ENCODE measurements at places on chromosomes 2 and 18.

- no peak for DNase-seq
These were observed 1027.9 kb upstream of the FAM98A start for GRCh38 chr2:34627003-34627402.

GRCh38 chr2:12486205-12487118 is 230.3 kb upstream of the TRIB2 start:
- no peak for DNase-seq

DNA sequence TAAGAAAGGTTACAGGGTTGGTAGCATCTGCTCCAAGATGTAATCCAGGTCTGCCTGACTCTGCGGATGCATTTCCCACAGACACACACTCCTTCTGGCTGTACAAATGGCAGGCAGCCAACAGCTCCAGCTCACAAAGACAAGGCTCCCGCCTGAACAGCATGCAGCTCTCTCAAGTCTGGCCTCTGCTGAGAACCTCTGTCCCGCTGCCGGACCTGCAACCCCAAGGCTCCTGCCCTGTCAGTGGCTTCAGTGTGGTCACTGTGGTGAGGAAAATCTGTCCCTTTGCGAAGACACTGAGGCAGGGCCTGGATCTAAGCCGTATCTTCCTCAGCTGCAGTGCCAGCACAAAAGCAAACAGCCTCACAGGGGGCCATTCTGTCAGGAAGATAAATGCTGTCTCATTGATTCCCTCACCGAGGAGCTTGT is 469.3 kb upstream of the MEX3C start:
- peak; percentile 77 for DNase-seq

DNA sequence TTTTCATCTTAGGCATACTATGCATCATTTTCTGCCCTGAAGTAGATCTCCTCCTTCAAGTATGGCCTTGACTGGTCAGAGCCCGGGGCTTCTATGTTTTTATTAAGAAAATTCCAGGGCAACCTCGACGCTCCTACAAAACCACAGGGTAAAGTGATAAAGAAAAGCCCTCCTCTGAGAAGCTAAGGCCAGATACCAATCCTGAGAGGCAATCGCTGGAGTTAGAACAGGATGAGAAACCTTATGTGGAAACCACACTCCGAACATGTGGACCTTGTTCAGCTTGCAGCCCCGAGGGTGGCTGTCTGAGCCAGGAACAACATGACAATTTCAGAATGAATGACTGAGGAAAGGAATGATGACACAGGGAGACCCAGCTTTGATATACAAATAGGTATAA is 35.6 kb downstream of the RMC1 start:
- DNase-seq: no peak

DNA sequence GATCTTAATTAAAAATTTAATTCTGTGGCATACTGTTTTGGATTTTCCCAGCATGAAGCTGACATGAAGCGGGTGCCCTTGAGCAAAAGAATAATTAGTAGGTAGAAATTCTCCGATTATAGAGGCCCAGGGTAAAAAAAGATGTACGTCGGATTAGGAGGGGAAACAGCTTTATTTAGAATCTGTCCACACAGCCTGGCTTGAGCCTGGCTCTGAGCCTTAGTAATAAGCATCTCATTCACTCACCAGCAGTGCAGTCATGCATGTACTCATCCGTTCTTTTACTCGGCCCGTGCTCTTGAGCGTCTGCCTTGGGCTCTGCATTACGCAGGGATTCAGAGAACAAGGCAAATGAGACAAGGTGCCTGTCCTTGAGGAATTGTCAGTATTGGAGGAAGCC is 219.3 kb downstream of the AGAP1 start:
- DNase-seq: no peak

DNA sequence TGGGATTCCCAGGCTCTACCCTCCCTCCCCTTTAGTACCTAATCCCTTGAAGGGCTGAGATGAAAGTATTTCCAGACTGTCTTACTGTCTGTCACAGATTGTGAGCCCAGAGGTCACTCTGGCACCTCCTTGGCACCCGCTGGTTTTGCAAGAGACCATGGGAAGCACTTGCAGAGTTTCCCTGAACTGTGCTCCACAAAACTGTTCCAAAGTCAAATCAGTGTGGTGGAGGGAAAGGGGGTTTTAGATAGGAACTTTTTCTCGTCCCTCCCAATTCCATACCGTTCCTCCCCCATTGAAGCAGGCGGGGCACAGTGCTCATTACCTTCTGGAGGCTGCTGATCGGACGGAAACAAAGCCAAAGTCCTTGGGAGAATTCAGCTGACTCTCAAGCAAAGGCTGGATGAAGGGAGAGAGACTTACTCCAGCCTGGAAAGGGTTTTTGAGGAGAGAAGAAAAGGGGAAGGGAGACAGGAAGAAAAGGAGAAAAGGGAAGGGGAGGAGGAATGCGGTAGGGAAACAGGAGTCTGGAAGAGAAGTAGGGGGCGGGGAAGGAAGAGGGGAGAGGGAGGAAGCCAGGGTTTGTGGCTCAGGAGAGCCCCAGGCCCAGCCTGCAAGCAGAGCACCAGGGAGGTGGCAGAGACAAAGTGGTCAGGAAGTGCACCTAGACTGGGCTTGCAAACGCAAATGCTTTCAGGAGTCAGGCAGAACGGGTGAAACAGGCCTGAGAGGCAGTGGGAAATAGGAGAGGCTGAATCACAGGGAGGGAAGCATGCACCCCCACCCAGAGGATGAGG is 88.4 kb upstream of the SP3 start:
- no peak for DNase-seq

DNA sequence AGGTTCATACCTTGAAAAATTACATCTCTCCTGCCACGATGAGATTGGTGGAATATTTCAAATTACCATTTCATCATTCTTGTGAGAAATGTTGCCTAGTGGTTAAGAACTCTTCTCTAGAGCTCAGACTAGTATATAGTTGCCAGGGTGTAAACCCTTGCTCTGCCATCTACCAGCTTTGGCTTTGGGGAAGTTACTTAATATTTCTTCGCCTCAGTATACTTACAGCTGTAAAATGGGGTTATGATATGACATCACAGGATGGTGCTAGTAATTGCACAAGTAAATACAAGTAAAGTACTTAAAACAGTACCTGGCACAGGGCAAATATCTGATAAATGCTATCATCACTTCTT is 1.5 kb downstream of the SPOPL start:
- DNase-seq: no peak

DNA sequence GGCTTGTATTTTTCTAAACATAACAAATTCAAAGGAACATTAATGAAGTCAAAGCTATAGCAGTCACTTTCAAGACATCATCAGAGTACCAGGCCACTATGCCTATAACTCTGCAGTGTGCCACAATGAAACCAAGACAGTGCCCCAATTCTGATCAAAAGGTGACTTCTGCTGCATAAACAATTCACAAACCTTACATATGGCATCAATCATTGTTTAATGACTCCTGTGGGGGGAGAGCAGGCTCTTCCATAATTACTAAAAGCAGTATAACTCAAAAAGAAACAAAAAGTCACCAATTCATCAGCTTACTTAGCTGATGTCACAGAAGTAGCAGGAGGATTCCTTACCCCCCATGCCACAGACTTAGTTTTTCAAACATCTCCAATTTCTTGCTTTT is 15.5 kb downstream of the LPIN2 start:
- DNase-seq: no peak

GRCh38 chr2:213640738-213641425 is 356.6 kb downstream of the SPAG16 start:
- DNase-seq: peak; percentile 22

DNA sequence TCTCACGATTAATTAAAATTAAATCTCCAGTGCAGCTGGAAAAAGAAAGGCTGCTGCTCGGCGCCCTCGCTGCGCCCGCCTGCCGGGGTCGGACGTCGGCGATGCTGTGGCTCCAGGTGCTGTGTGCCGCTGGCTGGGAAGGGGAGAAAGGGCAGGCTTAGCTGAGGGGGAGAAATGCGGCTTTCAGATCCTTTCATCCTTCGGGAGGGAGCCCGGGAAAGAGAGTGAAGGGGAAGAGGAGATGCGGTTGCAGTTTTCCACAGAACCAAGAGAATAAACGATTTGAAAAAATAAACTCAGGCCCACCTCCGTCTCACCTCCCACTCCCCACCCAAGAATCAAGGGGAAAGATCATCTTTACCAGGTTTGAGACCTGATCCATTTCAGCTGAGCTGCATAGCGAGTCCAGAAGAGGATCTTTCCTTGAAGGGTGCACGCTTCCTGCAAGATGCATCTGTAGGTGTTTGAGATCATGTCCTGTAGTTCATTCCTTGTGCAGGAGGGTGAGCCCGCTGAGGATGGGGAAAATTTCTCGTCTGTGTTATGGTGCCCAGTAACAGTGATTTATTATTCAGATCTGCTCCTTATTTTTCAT is 495 bp downstream of the TMEM169 start:
- no peak for DNase-seq

DNA sequence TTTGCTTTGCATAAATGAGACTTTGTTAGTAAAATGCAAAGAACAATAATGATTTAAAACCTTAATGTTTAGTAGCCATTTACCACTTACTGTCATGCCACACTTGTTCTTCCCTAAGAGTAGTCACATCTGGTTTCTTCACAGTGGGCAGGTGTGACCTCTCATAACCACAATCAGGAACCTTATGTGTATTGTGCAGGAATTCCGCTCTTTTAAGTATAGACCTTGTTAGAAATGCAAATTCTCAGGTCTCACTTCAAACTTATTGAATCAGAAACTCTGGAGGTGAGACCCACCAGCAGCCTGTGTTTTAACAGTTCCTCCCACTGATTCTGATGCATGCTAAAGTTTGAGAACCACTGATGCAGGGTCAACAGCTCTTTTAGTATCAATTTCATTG is 518.8 kb upstream of the MEX3C start:
- no peak for DNase-seq

DNA sequence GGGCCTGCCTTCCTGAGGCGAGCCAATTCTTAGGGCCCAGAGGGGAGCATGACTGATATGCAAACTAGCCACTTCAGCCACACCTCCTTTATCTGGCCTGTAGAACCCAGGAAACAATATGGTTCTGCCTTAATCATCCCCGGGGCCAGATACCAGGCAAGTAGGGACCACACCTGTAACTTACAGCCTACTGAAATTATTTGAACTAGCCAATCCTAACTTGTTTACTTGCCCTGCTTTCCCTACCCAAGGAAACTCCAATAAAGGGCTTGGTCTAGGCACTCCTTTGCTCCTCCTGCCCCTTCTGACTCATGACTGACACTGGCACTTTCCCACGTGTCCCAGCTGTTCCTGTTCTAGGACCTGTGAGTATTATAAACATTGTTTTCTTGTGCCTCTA is 57.6 kb downstream of the MYOM1 start:
- DNase-seq: no peak

- DNase-seq: no peak
These were observed 80.1 kb downstream of the SDC1 start for GRCh38 chr2:20144861-20145260.

DNA sequence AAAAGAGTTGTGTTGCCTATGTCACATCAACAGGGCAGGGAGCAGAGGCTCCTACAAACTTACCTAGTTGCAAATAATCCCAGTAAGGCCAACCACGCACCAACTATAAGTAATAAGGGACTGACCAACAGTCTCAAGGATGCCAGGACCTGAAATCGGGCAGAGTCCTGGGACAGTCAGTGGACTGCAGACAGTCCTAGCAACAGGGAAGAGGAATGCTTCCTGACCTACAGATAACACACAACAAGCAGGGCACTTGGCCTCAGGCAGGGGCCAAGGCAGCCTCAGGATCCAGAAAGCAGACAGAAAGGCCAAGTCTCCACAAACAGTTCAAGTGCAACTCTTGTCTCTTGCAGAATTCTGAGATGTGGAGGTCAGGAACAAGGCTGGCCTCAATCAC is 56.2 kb downstream of the GALNT14 start:
- no peak for DNase-seq

- no peak for DNase-seq
These were observed 57.4 kb downstream of the STK39 start for GRCh38 chr2:168189835-168190569.

DNA sequence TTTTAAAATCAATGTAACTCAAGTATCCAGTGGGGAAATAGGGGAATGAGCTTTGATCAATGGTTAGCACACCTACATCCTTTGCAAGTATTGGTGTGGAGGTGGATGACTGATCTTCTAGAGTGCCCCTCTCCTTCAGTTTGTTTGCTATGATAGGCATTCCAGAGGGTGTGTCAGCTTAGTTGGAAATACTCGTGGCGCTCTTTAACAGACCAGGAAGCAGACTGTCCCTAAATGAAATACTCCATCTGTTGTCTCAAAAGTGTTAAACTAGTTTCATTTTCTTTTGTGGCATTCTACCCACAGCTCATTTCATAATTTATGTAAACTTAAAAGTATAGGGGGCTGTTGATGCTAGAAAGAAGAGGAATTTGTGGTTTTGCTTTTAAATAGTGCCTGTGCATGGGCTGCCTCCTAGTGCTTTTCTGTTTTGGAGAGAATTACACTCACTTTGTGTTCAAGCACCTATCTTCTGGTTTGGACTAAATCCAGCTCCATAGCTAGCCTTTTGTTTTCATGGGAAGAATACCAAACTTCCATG is 66.2 kb downstream of the STAT1 start:
- peak; percentile 39 for DNase-seq

DNA sequence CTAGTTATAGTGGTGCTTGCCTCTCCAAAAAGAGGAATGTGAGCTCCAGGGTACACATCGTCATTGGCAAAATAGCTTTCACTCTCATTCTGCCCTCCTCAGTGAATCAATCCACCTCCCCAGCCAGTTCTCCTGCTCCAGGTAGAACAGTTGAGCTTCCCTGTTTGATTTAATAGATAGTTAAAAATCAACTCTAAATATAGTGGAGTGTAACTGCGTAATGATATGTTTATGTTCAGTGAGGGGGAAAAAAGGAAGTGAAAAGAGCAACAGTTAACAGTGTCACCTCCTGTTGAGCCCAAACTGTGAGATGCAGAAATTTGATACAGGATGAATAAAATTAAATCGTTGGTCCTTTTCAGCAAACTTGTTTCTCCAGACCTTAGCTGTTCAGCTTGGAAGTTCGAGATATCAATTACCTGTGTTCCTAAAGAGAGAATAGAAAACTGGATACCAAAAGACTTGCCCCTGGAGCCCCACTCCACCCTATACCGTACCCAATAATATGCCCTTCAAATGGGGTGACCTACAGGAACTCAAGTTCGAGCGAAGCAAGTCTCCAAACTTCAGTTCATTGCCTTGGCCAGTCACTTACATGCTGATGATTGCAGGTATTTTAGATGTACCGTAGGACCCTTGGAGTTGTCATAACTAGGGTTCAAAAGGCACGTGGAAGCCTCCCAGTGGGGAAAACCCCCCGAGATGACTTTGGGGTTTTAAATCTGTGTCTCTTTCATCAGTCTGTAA is 708.4 kb downstream of the RNF144A start:
- DNase-seq: peak; percentile 52

GRCh38 chr2:175074478-175074877 is 69.3 kb upstream of the CHN1 start:
- no peak for DNase-seq

GRCh38 chr2:86194751-86195054 is 559 bp downstream of the IMMT start:
- peak; percentile 84 for DNase-seq

- DNase-seq: no peak
These were observed 11.7 kb upstream of the SCRN3 start for GRCh38 chr2:174383796-174384195.

DNA sequence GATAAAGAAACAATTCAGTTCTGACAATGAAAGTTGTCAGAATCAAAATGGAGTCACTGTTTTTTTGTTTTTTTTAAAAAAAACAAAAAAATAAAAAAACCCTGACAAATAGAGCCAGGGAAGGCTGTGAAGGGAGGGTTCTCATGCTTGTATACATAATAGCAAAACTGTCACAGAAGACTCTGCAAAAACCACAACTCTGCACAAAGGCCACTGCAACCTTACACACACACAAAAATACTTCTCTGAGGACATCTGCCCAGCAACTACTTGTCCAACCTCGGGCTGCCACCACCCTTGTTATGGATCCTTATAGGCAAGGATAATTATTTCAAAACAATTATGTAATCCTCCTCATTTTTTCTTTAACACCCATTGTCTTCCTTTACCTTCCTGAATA is 41.9 kb upstream of the C2orf66 start:
- DNase-seq: no peak

All from NCI-H1417 (cell line).